CD4-positive, alpha-beta T cell treated with Interleukin-17A for 4 hours (primary cell): ENCODE measurements at places on chromosomes 5 and 9.
A peak's percentile ranks its signal among the peaks of the same experiment; 100 is the strongest.

GRCh38 chr5:66351813-66352212, 207.7 kb downstream of the SREK1 start:
- no peak for DNase-seq

DNA sequence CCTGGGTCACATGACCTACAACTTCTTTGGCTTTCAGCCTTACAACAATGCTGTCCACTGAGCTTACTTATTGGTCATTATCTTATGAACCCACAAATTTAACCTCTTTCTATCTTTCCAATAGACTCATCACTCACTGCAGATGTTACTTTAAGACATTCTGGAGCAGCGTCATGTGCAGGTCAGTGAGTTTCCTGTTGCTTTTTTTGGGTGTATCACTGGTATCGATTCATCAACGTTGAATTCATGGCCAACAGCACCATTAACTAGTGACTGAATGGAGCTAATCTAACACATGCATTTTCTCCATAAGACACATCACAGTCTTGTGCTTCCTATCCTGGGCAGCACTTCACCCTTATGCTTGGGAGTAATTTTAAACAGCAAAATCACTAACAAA, 672.6 kb upstream of the CDH18 start:
- DNase-seq: no peak

- DNase-seq: peak; percentile 84
These were observed 59.1 kb upstream of the IER5L start for GRCh38 chr9:129237164-129237611.

DNA sequence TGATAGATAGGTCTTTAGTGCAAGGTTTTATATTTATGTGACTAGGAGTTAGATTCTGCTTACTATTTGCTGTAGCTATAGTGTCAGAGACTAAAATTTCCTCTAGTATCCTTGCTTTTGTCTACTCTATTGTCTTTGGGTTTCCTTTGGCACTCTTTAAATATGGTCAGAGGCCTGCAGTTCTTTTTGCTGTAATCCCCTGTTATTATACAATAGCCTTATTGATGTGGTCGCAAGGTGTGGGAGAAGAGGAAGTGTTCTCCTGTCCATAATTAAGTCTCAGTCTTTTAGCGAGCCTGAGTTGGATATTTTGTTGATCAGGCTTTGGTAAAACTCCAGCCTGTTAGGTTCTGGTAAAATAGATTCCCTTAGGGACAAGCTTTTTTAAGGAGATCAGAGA, 34.9 kb downstream of the LURAP1L start:
- no peak for DNase-seq

DNA sequence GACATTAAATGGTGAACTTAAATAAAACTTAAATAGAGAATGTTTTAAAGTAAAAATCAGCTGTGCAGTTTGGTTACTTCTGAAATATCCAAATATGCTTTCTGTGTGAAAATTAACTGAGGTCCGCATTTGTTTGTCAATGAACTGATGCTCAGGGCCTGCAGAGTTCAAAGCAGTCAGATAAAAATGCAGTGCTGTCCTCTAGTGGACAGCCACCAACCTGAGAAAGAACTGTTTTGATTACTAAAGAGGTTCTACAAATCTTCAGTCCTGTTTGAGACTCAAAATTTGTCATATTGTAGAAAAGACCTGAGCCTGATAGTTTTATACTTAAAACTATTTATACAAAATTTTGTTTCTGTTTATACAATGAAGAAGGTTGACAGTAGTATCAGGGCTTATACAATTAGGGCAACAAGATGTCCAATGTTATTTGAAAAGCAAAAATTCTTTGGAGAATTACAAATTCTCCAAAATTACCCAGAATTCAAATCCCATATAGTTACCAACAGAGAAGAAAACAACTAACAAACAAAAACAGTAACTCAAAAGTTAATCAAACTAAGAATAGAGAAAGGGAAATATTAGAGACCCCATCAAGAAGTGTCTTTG, 232.3 kb upstream of the TBCA start:
- no peak for DNase-seq

DNA sequence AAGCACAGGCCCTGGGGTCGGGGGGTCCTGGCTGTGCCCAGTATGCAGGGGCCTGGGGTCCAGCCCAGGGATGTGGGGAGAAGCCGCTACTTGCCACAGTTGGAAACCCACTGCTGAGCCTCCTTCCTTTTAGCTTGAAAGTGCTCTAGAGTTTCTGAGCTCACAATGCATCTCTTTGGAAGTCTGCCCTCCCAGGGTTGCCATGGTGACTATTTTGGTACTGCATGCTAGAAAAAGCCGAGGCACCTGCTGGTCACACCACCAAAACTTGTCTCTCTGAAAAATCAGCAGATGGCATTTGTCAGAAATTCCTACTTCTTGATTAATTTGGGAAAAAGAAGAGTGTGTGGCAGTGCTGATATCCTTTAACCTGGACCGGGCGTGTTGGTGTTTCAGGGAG, 151.8 kb downstream of the SEC61B start:
- no peak for DNase-seq

GRCh38 chr9:131809941-131810344, 70.1 kb upstream of the RAPGEF1 start:
- no peak for DNase-seq
